Right atrium auricular region (tissue), 2 donors: ENCODE measurements at places on chromosomes 11 and 22. TPM values are rescaled to one million over a fixed set of nuclear protein-coding genes. Genes with fewer than 3 reads are reported as not detected.

TEX54 gene
- total RNA-seq = not detected

RTN4R gene
- total RNA-seq = 1.0 TPM

- DNase-seq = no peak
Measured at GRCh38 chr11:11230802-11231562, 122.1 kb downstream of the CSNK2A3 start.

- DNase-seq = no peak
Measured at GRCh38 chr11:72719144-72719543, 33.1 kb downstream of the ARAP1 start.

DNA sequence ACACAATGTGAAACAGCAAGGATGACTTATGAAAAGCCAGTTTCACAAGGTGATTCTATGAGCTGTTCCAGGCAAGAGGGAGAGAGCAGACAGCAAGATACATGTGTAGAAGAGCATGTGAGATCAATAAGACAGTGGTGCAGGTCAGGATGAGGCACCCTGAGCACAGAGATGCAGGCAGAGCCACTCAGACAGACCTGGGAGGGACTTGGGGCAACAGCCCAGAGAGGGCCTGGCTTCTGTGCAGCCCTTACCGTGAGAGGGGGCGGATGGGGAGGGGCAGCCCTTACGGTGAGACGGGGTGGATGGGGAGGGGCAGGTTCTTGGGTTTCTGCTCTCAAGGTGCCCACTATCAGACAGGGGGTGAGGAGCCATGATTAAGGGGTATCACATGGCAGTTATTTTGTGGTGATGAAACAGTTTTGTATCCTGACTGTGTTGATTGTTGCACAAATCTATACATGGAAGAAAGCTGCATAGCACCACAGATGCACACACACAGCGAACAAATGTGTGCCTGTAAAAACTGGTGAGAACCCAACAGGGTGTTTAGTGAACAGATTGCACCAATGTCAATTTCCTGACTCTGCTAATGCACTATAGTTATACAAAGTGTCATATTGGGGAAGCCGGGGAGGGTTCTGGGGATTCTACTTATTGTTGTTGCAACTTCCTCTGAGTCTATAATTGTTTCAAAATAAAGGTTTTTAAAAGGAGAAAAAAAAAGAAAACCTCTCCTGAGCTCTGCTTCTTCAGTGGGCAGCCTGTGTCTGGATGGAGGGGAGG lies 5.2 kb upstream of the C22orf42 start:
- DNase-seq = no peak

- DNase-seq = no peak
Measured at GRCh38 chr11:68545347-68545746, 84.8 kb downstream of the PPP6R3 start.

DNA sequence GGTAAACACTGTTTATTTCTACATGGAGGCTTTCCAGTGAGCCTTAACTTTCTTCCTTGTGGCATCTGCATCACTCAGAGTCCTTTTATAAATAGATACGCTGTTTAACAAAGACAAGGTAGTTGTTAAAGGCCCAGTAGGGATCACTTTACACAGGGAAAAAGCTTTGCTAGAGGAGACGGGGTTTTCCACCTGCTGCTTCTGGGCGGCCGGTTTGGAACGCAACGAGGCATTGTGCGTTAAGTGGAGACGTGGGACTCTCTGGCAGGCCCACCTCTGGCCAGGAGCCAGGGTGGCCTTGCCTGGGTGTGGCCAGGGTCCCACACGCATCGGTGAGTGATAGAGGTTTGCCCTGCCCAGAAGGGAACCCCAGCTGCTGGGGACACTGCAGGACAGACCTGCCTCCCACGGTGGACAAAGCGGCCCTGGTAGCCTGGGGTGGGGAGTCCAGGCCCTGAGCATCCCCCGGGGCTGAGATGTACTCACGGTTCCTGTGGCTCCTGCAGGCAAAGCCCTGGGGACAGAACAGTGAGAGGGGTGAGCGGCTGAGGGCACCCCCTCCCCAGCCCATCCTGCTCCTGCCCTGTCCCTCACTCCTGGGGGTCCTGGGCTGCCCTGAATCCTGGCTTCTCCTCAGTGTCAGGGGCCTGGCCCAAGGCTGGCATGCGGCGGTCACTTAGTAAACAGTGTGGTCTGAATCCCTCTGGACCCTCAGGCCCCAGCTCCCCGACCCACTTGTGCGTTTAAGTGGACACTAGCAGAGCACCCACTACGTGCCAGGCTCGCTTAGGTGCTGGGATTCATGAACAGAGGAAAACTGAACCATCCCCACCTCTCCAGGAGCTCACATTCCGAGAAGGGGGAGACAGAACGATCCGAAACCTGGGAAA lies 4.2 kb downstream of the IL17REL start:
- DNase-seq = no peak
